Placental epithelial cell (primary cell): ENCODE measurements at places on chromosomes 3 and 15. TPM values are rescaled to one million over a fixed set of nuclear protein-coding genes. Genes with fewer than 3 reads are reported as not detected.

POLR2M gene
- total RNA-seq = 372 and 519 TPM in 2 replicates

DZIP1L gene
- total RNA-seq = 27.7 and 38.9 TPM in 2 replicates

ATOSA gene
- 24.2 and 24.7 TPM in 2 replicates for total RNA-seq

CLDN18 gene
- not detected in 2 replicates for total RNA-seq

SEMA6D gene
- total RNA-seq = 21.1 and 37.7 TPM in 2 replicates

SLC15A2 gene
- total RNA-seq = 3.7 and 9.4 TPM in 2 replicates

GPR149 gene
- total RNA-seq = not detected in 2 replicates

RLBP1 gene
- total RNA-seq = not detected in 2 replicates

CELF6 gene
- 0.11 and 0.79 TPM in 2 replicates for total RNA-seq

DNASE1L3 gene
- total RNA-seq = not detected in 2 replicates

PGBD4 gene
- total RNA-seq = 1.2 and 1.3 TPM in 2 replicates

CKMT1A gene
- total RNA-seq = 1.6 and 2.3 TPM in 2 replicates

THAP10 gene
- 1.5 and 2.0 TPM in 2 replicates for total RNA-seq

SKOR1 gene
- total RNA-seq = 0.22 and 0.79 TPM in 2 replicates

GOLGA8T gene
- total RNA-seq = not detected in 2 replicates

TMEM207 gene
- not detected in 2 replicates for total RNA-seq

KLHL18 gene
- total RNA-seq = 20.8 and 33.3 TPM in 2 replicates
